T1000 (cell line): ENCODE measurements at places on chromosomes 1 and 21.

DNA sequence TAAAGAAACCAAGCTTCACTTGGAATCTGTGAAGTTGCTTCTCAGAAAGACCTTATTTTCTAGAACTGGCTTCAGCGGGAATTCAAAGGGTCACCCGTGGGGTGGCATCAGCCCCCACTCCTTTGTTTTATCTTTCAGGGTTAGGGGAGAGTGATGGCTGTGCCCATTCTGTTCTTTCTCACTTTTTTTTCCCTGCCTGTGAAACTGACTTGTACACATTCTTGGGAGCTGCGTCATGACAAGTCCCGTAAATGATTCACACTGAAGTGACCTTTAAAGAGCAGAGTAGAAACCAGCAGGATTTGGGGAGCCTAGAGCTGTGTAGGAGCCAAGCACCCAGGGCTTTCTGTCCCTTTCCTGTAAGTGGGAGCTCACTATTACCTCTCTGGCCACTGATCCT lies 43.8 kb downstream of the SLC44A3 start:
- DNase-seq, result peak; percentile 18

DNA sequence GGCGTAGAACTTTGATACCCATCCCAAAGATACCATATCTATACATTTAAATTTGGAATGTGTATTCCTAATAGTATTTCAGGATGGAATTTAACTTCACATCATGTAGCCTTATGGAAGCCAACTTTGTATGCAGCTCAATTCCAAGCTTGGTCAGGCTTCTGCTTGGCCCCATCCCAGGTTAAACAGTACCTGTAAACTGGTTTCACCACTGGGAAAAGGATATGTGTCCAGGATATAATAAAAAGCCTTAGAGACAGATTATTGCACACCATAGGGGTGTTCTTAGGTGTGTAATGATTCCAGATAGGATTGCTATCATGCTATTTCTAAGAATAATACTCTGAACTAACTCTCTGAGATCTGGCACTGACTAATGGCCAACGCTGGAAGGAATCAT lies 28.1 kb downstream of the ADAM30 start:
- no peak for DNase-seq

GRCh38 chr1:205009670-205010069 lies 33.3 kb upstream of the CNTN2 start:
- DNase-seq, result no peak

- no peak for DNase-seq
These were observed 438.5 kb downstream of the PTPRU start for GRCh38 chr1:29674627-29675326.

DNA sequence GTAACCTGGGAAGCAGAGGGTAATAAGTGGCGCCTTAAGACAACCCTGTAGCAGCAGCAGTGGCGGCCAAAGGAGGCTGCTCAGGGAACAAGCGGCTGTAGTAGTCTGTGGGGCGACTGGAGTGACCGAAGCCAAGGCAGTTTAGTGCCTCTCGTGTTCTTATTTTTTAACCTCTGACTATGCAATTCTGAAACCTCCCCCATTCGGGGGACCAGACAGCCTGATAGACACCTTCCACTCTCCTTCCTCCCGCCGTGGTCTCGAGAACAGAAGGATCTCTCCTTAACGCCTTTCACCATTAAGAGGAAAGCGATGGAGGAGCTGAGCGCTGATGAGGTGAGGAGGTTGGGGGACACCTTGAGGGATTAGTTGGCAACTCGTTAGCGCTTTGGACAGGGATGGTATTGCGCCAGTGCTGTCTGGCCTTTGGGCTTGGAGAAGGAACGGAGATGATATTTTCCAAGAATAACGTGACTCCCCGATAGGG lies 644 bp downstream of the UBE4B start:
- no peak for DNase-seq

DNA sequence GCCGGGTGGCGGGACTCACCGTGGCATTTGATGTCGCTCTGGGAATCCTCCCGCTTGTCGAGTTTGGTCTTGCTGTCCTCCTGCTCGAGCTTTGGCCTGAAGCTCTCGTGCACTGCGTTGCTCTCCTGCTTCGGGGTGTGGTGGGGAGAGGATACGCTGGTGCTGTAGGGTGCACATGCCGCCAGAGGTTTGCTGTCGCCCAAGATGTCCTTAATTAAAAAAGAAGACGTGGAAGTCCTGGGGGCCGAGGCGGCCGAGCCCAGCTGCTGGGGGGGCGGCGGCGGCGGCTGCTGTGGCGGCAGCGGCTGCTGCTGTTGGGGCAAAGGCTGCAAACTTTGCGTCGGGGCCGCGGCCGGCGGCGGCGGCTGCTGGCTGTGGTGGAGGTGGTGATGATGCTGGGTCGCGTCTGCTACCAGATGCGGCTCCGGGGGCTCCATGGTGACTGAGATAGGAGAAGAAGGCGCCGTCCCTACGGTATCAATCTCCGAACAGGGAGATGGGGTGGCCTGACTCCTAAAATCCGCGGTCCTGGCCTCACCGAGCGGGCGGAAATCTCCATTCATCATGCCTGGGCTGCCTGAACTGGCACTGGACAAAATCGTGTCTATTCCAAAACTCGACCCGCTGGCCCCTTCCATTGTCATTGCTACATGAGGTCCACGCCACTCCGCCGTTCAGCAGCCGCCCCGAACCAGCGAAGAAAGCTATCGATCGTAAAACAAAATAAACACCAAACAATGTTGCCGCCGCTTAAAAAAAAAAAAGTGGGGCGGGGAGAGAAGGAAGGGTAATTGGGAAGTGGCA lies at the start of gene BARHL2:
BARHL2 (minus strand) TSS at position 751 of the 804 bp plus-strand sequence; CDS start at position 644, 107 bp downstream.
- no peak for DNase-seq

DNA sequence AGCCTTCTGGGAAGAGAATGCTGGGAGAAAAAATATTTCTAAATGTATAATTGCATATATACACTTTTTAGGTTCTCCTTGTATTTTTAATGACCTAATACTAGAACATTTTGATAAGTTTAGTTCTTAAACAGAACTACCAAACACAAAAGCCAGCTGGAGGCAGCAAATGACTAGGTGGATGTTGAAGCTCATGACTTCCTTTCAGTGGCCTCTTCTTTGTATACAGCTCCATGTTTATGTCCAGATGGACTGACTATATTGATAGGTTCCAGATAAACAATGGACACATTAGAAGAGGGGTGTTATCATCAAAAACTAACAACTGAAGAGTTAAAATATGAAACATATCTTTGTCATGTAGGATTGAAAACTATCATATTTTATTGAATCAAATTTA lies 52.5 kb downstream of the LRRC8D start:
- DNase-seq, result no peak

DNA sequence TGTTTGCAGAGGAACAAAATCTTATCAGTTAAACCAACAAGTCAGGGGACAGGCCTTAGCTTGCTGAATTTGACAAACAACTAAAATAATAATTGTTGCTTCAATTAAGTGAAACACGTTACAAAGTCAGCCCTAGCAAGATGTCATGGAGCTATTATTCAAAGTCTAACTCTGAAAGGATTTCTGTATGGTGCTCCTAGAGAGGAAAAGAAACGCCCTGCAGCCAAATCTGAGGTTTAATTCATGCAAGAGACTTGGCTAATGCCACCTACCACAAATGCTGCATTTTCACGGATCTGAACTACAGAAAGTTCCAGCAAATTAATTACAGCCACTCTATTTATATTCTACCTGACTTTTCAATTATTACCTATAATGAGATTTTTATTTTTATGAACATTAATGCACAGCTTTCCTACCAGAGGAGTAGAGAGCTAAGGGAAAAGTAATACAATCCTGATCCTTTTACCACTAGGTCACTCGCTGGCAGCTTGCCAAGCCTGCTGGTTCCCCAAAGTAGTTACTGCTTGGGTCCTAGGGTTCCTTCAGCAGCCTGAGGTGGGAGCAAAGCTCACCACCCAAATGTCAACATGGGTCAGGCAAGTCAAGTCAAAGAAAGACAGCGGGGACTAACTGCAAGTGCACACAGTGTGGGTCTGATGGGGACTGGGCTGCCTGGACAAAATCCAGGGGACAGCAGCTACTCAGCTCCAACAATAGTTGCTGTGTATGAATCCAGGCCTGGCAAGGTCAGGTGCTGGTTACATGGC lies 8.5 kb downstream of the COLGALT2 start:
- DNase-seq, result no peak

DNA sequence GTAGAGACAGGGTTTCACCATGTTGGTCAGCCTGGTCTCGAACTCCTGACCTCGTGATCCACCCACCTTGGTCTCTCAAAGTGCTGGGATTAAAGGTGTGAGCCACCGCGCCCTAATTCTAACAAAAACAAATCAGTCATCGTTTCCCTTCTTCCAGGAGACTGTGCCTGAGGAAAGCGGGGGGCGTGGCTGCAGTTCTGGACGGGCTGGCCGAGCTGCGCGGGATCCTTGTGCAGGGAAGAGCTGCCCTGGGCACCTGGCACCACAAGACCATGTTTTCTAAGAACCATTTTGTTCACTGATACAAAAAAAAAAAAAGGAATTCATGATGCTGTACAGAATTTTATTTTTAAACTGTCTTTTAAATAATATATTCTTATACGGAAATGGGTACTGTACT lies 104.2 kb downstream of the WDR4 start:
- DNase-seq, result no peak

DNA sequence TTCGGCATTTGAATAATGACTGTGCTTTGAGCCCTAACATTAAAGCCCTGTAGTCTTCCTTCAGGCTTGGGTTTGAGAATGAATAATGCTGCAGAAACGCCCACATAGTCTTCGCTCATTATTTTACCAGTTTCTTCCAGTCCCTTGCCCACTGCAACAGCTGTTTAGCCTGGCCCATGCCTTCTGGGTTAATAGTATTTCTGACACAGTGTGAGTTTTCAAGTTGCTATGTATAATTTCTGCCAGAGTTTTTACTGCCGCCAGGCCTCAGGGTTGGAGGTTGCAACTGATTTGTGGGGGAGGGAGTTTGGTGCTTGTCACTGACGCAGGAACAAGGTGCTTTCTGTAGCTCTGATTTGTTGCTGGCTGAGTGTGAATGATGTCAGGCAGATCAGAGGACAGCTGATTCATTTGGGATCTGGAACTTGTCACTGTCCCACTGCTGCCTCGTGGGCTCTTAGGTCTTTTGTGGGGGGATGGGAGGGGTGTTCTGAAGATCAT lies 109.8 kb downstream of the MAST2 start:
- DNase-seq, result peak; percentile 20

DNA sequence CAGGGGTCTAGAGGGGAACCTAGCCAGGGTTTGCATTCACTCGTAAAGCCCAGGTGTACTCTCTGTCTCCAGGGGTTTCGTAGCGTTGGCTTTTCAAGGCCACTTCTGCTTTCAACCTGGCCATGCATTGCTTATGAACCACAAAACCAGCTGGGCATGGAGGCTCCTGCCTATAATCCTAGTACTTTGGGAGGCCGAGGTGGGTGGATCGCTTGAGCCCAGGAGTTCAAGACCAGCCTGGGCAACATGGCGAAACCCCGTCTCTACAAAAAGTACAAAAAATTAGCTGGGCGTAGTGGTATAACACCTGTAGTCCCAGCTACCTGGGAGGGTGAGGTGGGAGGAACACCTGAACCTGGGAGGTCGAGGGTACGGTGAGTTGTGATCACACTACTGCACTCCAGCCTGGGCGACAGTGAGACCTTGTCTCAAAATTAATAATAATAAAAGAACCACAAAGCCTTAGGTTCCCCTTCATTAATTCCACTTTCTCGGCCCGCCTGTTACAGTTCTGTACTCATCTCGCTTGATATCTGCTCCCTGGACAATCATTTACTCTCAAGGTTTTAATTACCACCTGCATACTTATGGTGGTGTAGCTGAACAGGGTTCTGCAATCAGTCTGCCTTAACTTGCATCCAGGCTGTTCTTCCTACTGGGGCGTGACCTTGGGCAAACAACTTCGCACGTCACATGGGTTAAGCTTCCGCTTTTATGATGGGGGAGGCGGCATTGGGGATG lies 6.1 kb downstream of the SLC16A4 start:
- DNase-seq, result no peak

DNA sequence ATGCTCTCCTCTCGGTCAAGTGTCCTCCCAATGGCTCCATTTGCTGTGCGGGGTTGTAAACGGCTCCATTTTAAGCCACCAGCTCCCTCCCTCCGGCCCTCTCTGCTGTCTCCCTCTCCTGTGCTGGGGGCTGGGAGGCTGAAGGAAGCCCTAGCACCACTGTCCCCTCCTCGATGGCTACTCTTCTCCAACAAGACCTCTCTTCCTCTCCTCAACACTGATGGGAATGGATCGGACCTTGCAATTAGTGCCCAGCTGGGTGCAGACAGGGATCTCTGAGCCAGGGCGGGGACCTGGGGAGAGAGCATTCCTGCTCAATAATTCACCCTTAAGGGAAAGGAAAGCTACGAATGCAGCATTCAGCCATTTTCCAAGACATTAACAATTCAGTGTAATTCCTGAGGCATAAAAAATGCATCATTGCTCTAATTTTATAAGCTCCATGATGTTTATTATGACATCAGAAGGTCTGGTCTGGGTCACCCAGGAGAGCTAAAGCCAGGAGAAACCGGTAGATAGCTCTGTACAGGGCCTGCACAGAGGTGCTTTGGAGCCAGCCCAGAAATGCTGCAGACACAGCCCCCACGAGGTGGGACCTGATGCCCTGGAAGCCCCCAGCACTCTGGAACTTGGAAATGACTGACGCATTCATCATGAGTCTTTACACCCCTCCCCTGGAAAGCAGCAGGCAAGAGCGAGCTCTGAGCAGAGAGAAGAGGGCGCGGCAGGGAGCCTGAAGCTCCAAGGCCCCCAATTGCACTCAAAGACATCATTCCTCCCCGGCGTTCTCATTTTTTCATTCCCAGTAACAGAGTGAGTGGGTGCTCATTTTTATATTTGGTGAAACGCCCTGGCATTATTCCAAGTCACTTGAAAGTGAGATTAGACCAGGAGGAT lies 76.2 kb upstream of the VAMP3 start:
- DNase-seq, result no peak
